ENCODE measurements at places on chromosomes 12 and 14.

DNA sequence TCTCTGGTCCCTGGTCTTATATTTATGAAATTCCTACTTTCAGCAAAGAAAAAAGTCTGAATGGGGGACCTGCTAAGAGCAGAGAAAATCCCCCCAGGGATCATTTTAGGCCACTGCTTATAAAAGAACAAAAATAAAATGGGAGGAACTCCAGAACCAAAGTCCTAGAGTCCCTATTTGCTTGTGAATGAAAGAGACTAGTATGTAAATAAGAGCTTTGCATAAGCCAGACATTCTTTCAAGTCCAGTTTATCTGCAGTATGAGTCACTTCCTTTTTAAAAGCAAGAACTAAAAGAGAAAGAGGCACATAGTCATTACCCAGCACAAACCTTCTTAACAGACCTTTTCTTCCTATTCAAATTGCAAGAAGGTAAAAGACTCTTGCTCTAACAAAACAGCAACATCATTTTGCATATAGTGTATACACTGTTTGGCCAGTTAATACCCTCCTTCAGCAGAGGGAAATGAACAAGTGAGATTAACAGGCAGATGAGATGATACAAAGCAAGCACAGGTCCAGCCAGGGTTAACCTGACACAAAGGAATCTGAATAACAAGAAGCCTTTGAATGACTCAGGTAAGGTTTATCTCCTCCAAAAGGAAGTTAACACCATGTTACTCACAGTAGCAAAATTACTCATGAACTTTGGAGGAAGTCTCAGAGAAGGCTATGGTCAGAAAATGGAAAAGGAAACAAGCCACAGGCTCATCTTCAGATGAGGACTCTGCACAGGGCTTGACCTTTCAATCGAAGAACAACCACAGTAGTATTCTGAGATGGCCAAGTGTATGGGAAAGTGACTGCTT is 87.3 kb downstream of the PHLDA1 start:
- DNase-seq = no peak

DNA sequence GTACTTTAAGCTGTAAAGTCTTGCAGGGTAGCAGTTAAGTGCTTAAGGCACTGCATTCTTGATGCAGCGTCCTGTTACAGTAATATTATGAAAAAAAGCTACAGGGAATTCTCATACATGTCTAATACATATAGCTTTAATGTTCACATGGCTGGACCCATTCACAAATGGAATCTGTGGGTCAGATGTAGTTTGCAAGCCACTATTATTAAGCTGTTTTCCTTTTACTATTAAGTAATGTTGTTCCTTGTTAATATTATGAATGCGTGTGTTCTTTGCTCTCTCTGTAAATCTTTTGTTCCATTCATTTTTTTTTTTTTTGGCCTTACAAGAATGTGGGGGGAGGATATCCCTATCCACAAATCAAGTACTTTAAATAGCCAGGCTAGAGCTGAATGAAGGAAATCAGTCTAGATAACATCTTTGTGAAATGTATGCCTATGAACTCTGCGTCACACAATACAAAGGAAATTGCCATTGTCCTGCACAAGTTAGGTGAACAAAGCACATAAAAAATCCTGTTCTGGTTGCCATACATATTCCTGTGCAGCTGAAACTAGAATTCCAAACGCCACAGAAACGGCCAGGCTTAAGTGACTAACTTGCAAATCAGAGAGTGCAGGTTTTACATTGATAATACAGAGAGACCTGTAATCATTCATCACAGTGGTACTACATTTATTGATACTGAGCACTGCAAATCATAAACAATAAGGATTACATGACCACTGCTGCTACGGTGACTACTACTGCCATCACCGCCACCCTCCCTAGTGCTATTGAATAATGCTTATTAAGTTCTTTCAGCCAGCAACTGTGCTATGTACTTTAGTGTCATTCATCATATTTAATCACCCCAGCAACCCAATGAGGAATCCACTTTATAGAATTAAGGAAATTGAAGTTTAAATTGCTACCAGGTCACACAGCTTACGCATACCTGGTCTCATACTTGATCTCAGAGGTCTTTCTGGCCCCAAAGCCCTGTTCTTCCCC is 111.9 kb downstream of the HMGA2 start:
- DNase-seq = no peak

DNA sequence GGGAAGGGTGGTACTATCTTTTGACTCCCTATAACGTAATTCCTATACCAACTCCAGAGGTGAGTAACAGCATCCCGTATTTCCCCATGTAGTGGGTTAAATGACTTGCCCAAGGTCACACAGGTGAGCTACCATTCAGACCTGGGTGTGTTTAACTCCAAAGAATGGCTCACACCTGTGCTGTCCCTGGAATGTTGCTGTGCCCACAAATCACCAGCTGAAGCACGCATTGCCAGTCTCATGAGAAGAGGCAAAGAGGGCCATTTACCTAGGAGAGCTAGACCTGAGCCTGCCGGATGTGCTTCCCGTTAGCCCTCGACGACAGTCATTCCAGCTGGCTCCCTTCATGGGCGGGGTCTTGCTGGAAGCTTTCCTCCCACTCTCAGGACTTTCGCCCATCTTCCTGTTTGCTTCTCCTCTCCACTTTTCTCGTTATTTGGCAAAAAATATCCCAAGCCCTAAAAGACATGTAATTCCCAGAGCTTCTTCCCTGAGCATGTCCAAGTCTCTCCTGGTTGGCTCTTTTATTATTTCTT is 106.6 kb upstream of the VASH1 start:
- DNase-seq = no peak

- no peak for DNase-seq
Observed at GRCh38 chr12:14777271-14777670, 26.0 kb downstream of the WBP11 start.

- DNase-seq = no peak
Observed at GRCh38 chr14:91116913-91117588, 3.2 kb downstream of the DGLUCY start.

DNA sequence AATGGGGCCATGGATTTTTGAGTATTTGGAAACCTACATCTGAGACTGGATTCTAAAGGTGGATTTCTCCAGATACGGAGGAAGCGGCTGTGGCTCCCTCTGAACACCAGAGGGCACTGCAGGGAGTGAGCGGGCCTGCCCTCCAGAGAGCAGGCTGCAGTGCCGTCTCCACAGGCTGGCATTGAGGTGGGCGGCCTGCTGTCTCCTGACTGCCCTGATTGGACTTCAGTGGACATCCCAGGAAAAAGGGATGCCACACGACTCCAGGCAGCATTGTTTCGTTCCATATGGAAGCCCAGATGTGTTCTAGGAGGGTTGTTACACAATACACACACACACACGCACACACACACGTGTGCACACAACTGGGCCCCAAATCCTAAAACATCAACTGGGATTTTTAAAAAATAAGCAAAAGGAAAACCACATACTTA is 20.9 kb upstream of the ANO2 start:
- DNase-seq = no peak

GRCh38 chr14:32934881-32935633 is 3.6 kb upstream of the NPAS3 start:
- no peak for DNase-seq

DNA sequence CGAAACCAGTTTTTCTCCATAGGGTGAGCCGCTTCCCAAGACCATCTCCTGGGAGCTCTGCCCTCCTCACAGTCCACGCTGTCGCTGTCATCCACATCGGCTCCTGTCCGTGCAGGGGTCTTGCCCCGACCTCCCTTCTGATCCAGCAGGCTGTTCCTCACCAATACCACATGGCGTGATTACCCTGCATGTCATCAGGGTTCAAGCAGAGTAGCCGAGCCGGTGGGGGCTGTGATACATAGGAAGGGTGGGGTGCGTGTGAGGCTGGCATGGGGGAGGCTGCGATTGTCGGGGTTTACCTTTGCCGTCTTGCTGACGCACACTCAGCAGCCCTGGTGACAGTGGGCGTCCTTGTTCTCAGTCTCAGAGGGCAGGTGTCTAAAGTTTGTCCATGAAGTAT is 17.0 kb downstream of the TEDC1 start:
- DNase-seq = no peak

- no peak for DNase-seq
Observed at GRCh38 chr12:119182701-119183493, 4.2 kb downstream of the HSPB8 start.

- DNase-seq = peak; percentile 37
Observed at GRCh38 chr12:69161829-69162228, 77.5 kb upstream of the CPSF6 start.

- DNase-seq = no peak
Observed at GRCh38 chr12:121581686-121582429, 1.0 kb upstream of the KDM2B start.

DNA sequence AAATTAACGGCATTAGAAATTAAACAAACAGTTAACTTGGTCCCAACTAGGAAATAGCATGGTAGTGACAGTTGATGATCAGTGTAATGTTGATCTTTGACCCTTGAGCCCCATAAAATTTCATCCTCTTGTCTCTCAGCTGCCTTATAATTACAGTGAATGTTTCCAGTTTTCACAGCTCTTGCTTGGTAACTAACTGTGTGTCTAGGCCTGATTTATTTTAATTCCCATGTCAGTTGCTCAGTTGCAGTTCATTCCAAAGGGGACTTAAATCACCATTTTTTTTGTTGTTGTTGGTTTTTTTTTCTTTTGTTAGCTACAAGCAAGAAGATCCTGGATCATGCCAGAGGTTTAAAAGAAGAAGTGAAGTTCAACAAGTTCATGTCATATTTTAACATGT is 1883.7 kb upstream of the FLRT2 start:
- no peak for DNase-seq

GRCh38 chr12:116736962-116737773 is 701 bp downstream of the SPRING1 start:
- DNase-seq = no peak

DNA sequence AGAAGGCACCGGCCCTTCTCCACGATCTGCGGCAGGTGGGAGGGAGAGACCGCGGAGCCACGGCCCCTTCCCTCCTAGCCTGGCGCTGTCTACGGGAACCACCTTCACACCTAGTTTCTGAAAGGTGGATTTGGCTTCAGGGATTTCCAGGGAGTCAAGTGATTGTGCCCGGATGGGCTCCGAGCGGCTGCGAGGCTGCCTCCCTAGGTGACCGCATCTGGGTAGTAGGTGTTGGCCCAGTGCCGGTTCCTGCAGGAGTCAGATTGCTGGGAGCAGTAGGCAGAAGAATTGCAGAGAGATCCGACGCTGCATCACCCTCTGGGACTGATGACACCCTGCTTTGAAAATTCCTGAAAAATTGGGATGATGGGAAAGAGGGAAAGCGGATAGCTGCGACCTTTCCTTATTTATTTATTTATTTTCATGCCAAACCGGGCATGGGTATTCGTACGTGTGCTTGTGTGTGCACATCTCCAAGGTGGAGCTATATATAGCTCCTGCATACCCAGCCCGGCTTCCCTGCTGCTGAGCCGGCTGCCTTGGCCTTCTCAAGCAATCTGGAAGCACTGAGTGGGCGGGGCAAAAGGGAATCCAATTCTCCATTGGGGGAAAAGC is 1.1 kb downstream of the CNTN1 start:
- no peak for DNase-seq

- peak; percentile 32 for DNase-seq
Observed at GRCh38 chr12:124771462-124772288, 92.0 kb downstream of the SCARB1 start.

DNA sequence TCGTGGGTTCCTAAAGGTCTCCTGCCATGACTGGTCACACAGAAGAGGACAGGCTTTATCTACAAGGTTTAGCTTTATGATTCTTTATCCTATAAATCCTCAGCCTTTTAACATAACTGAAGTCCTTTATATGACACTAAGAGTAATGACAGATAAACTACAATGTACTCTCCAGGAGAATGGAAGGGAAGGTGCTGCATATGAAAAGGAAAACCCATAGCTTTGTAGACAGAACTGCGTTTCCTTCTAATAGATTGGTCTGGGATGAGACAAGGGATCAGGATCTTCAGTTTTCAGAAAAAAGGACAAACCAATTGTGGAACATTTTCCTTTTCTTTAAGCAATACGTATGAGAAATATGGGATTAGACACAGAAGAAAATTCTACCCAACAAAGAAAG is 201.1 kb upstream of the NPAS3 start:
- DNase-seq = no peak

GRCh38 chr12:90024262-90024661 is 315.6 kb upstream of the ATP2B1 start:
- no peak for DNase-seq

DNA sequence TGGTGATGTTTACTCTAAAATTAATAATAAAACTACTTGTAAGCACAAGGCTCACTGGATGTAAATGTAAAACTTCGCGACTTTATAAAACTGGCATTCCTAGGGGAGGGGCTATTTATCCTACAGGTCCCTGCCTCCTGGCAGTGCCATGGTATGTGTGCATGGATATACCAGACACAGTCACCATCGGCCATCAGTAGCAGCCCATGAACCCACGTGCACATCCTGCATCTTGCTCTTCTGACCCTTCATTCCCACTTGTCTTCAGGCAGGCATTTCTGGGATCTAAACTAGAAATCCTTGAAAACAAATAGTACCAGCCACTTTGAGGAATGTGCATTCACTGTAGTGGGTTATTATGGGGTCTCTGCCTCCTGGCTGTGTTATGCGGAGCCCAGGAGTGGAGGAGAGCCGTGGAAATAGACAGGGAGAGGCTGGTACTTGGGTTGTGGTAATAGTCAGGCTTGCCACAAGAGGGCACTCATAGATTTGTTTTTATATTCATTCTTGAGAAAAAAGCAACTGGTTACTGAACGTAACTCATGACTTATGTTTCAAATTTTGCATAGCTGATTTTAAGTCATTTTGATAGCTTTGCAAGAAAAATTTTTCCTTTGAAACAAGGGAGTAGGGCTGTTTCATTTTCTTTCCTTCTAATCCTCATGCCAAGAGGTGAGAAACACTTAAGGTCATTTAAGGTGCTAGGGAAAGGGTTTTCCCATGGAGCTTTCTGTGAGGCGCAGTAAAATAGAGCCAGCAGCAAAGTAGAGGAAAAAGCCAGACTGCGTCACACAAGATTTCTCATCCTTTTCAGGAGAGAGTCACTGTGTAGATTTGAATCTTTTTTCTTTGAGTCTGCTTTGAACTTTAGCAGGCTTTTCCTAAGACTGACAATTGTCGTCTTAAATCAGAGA is 17.4 kb upstream of the GALNT16 start:
- DNase-seq = no peak

DNA sequence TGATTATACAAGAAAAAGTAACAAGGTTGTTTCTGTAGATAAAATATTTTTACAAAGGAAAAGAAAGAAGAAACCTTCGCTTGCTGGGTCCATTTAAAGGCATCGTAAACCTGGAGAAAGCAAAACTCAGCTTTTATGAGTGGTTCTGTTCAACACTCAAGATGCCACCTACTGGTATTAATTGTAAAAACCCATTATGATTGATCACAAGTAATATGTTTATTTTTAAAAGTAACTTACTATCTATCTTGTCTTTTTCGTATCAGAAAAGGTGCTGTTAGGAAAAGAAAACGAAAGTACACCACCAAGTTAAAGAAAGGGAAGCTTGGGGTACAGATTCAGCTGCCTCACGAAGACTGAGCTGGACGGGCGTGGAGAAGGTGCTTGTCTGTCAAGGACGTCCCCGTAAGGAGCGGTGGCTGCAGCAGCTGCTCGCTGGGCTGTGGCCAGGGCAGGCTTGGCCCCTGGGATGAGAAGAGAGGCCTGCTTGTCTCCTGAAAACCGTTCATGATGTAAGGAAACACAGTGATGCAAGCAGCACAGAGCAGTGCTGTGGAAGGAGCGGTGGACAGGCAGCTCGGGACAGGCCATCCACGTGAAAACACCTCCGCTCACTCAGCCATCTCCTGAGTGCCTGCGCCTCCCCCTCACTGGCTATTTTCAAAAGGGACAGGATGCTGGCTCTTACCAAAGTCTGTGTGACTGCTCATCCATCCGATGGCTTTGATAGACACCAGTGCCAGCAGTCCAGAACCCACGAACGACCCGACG is 25.0 kb downstream of the SLC15A4 start:
- DNase-seq = no peak

GRCh38 chr12:75837700-75838099 is 193.9 kb downstream of the PHLDA1 start:
- DNase-seq = no peak

Data from T-helper 22 cell (primary cell).